ENCODE measurements at places on chromosomes 16 and 17. TPM values are rescaled to one million over a fixed set of nuclear protein-coding genes. Genes with fewer than 3 reads are reported as not detected.

Gene HOXB4
- polyA plus RNA-seq = 0.89 TPM

Gene TMC8
- 1.5 TPM for polyA plus RNA-seq

Gene MRPL27
- polyA plus RNA-seq = 89.0 TPM

Gene RSKR
- 6.9 TPM for polyA plus RNA-seq

Gene TBC1D3C
- 0.05 TPM for polyA plus RNA-seq

Gene TBC1D28
- not detected for polyA plus RNA-seq

Gene CEP112
- 9.8 TPM for polyA plus RNA-seq

Gene COX6A2
- polyA plus RNA-seq = 5.5 TPM

Gene MMP25
- 1.6 TPM for polyA plus RNA-seq

Gene ZNF423
- polyA plus RNA-seq = 0.61 TPM

Gene CD300H
- polyA plus RNA-seq = not detected

Gene RPS2
- 3,219 TPM for polyA plus RNA-seq

Gene AIPL1
- 0.04 TPM for polyA plus RNA-seq

Gene VMO1
- 1.6 TPM for polyA plus RNA-seq

Gene OTOA
- polyA plus RNA-seq = not detected

Gene MYH8
- not detected for polyA plus RNA-seq

Gene MT4
- polyA plus RNA-seq = not detected

Gene CES5A
- not detected for polyA plus RNA-seq

Gene C1QBP
- 68.2 TPM for polyA plus RNA-seq

Gene HCRT
- not detected for polyA plus RNA-seq

Gene MPO
- not detected for polyA plus RNA-seq

Gene CX3CL1
- polyA plus RNA-seq = 8.7 TPM

Gene PROCA1
- polyA plus RNA-seq = 2.0 TPM

Gene ANKS3
- polyA plus RNA-seq = 69.1 TPM

Gene RNF227
- polyA plus RNA-seq = 1.6 TPM

Gene NTN1
- 2.2 TPM for polyA plus RNA-seq

Gene MT1G
- 496 TPM for polyA plus RNA-seq

Gene CACNG3
- not detected for polyA plus RNA-seq

Gene ABCC12
- not detected for polyA plus RNA-seq

Gene EPN3
- polyA plus RNA-seq = 25.4 TPM

Gene GP1BA
- polyA plus RNA-seq = 0.11 TPM

Gene KCNH6
- polyA plus RNA-seq = 2.5 TPM

Gene TENT4B
- polyA plus RNA-seq = 4.8 TPM

Gene RAB40C
- 71.4 TPM for polyA plus RNA-seq

Gene SLC6A2
- polyA plus RNA-seq = not detected

Gene GAS2L2
- polyA plus RNA-seq = not detected

Gene NQO1
- polyA plus RNA-seq = 3.8 TPM

Gene ABCA8
- polyA plus RNA-seq = 1.5 TPM

Gene KRTAP9-4
- polyA plus RNA-seq = not detected

Gene UNC13D
- 17.9 TPM for polyA plus RNA-seq

Gene CLEC10A
- polyA plus RNA-seq = 1.3 TPM

Gene KRT20
- not detected for polyA plus RNA-seq

Gene RDM1
- not detected for polyA plus RNA-seq

Gene GPR179
- 0.45 TPM for polyA plus RNA-seq

Gene KCNJ18
- not detected for polyA plus RNA-seq
